Activated CD4-positive, CD25-positive, alpha-beta regulatory T cell (primary cell): ENCODE measurements at places on chromosomes 2 and 18.

DNA sequence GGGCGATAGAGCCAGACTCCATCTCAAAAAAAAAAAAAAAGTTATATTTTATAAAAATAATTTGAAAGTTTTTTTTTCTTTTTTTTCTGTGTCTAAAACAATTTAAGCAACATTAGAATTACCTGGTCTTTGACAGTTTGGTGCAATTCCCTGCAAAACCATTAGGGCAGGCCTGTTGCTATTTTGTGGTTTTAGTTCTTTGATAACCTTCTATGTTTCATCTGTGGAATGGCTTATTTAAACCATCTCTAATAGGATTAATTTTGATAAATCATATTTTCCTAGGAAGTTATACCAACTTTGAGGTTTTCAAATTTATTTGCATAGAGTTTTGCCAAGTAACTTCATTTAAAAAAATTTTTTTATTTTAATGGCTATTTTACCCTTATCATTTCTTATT lies 141.2 kb upstream of the TWIST2 start:
- DNase-seq, result no peak

- DNase-seq, result no peak
These were observed 104.4 kb downstream of the DOCK10 start for GRCh38 chr2:224937887-224938286.

DNA sequence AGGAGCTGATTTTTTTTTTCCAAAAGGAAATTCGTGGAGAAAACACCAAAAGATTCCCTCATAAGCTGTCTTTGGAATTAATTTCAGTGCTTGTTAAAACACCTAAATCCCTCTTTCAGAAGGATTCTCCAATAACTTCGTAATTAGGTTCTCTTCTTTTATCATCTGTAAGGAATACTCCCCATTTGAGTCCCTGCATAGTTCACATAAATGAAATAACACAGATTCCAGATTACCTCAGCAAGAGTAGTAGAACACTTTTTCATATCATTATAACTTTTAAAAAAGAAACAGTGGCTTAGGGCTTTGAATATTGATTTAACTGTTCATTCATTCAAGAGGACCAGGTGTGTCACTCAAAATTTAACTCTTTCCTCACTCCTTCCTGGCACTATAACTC lies 55.5 kb downstream of the ARHGAP28 start:
- DNase-seq, result no peak

DNA sequence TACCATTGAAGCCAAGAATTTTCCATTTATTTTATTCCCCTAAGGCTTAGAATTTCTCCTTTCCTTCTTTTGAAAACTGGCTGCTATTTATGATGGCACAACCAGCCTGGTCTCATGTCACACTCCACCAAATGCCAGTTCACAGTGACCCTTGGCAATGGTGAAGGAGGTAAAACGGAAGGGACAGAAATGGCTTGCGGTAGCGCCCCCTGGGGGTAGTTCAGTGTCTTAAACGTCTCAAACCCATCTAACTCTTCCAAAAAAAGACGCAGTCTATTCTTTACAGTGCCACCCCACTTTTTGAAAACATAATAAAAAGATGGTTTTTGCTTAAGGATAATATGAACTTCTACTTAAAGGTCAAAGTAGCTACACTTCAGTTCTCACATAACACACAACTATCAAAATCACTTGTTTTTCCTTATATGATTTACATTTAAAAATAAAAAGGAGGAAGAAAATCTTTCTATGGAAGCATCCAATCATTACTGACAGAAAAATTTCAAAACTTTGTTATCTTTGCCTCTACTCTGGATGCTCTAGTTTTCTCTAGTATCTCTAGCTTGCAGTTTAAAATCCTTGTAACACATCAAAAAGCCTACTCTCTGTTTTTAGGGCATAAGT lies 28.0 kb downstream of the PNO1 start:
- peak; percentile 43 for DNase-seq

DNA sequence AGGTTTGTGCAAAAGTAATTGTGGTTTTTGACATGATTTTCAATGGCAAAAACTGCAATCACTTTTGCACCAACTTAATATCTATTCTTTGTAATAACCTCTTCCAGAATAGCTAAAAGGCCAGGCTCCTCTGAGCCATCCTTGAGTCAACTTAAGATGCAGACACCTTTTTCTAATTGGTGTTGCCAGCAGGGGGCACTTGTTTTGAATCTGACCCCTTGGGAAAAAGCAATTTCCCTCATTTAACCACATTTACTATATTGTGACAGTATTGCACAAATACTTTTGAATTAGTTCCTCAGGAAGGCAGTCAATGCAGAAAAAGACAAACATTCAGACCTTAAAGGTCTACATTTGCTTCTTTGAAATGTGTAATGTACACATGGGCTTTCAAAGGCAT lies 78.6 kb upstream of the GALNT5 start:
- no peak for DNase-seq

- DNase-seq, result no peak
These were observed 62.0 kb upstream of the MGAT5 start for GRCh38 chr2:134191835-134192234.

DNA sequence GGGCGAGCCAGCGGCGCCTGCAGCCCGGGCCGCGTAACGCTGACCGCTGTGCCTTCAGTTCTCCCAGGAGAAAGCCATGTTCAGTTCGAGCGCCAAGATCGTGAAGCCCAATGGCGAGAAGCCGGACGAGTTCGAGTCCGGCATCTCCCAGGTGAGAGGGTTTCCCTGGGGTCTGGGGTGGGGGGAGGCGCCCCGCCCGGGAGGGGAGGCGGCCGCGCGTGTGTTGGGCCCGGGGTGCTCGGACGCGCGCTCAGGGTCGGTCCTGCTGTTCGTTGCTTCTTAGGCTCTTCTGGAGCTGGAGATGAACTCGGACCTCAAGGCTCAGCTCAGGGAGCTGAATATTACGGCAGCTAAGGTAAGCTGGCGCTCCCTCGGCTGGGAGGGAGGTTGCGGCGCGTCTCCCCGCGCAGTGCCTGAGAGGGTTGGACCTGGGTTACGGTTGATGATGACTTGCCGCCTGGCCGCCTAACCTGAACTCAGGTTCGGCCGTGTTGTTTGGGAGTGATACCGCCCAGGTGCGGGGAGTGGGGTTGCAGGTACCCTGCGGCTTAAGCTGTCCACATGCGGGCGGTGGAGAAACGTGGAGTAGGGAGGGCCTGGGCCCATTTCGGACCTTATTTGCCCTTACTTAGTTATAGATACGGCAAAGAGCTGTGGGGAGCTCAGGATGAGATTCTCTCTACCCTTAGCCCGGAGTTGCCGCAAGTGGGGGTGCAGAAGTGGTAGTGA lies 638 bp downstream of the RPS7 start:
- DNase-seq, result no peak
